Mucosa of gallbladder (tissue), 1 donor: ENCODE measurements at places on chromosomes 3 and 15. TPM values are rescaled to one million over a fixed set of nuclear protein-coding genes. Genes with fewer than 3 reads are reported as not detected.

GNAT1 gene
- not detected for total RNA-seq

GRCh38 chr3:186986406-186986805 is 56.1 kb downstream of the ST6GAL1 start:
- no peak for DNase-seq

DNA sequence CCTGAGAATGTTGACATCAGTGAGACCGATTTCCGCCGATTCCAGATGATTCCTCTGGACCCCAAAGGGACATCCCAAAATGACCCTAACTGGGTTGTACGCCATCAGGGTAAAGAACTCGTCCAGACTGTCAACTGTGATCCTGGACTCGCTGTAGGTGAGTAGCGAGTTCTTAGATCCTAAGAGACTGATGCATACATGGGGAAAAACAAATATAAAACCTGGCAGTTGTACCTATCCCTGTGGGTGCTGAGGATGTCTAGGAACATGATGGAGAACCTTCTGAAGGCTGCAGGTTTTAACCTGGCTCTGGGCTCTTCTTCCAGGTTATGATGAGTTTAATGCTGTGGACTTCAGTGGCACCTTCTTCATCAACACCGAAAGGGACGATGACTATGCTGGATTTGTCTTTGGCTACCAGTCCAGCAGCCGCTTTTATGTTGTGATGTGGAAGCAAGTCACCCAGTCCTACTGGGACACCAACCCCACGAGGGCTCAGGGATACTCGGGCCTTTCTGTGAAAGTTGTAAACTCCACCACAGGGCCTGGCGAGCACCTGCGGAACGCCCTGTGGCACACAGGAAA is 12.3 kb downstream of the THBS1 start:
- no peak for DNase-seq

DNA sequence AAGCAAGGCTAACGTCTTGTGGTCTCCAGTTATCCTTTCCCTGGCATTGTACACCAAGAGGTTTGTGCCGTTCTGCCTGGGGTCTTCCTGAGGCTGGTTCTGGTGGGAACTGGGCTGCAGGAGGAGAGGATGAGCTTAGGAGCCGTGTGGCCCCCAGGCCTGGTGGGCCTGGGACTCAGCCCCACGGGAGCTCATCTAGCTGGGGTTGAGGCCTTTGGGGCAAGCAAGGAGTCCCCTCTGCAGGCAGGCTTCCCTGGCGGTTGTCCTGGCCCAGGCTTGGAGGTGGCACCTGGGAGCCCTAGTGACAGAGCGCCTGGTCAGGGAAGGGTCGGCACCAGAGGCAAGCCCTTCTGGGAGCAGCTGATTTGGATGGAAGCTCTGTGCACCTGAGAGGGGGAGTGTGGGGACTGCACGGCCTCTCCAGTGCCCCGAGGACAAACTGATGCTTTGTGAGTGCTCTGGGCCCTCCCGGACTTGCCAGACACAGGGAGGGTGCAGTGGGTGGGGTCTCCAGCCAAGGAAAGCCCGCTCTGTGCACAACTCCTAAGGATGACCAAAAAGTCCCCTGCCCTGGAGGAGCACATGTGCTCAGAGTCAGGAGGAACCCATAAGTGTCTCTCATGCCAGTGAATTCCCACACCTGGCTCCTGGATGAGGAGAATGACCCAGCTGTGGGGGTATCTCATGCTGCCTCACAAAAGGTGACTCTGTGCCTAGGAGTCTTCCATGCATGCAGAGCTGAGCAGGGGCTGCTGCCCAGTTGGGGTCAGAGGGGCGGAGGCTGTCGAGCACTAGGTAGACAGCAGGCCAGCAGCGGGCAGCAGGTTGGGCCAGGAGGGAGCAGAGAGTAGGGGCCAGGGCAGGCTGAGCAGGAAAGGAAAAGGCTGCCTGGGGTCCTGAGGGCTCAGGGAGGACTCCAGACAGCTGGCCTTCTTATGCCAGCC is 2.7 kb downstream of the PAK6 start:
- DNase-seq = no peak

- DNase-seq = no peak
These were observed 129.1 kb upstream of the CNTN6 start for GRCh38 chr3:963755-964154.

DNA sequence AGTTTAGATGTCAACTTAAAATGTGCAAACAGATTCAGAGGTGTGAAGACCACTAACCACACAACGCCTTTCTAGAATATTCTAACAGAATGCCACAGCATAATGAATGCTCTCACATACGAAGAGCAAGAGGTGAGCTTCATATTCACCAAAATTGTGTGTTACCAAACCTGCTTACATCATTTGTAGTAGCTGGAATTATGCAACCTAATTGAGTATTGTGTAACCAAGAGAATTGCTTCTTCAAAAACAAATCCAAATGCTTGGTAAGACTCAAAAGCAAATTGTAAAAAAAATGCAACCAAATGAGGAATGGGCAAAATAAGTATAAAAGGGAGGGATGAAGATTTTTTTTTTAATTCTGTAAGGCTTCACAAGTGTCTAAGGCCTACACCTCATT is 160.7 kb downstream of the TAFA4 start:
- DNase-seq = no peak

DNA sequence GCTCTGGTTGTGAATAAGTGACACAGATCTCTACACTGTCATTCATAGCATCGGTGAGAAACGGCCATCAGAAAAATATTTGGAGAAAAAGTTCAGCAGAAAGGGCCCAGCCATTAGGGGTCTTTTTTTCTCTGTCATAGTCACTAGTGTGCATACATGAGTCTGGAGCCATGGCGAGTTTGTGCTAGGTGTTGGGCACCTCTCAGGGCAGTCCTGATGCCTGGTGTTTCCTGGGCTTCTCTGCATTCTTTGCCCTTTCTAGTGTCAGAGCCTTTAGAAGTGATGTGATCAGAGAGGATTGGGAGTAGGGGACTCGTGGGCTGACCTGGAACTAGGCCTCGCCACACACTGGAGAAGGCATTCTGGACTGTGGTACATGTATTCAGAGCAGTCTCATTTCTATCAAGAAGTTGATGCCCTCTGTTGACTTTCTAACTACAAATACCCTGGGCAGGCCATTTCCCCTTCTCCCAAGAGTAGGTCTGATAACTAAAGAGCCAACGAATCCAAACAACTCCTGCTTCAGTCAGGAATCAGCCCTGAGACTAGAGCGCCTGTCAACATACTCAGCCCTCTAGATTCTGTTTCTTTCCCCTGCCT is 1.6 kb downstream of the KY start:
- no peak for DNase-seq

DNA sequence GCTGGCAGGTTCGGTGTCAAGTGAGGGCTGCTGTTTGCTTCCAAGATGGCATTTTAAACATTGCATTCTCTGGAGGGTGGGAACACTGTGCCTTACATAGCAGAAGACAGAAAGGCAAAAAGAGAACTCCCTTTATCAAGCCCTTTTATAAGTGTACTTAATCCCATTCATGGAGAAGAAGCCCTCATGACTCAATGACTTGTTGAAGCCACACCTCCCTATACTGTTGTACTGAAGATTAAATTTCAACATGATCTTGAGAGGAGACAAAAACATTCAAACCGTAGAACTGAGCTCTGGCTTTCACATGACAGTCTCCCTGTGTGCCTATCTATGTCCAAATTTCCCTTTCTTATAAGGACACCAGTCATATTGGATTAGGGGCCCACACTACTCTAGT is 443.4 kb upstream of the CDIN1 start:
- no peak for DNase-seq

DNA sequence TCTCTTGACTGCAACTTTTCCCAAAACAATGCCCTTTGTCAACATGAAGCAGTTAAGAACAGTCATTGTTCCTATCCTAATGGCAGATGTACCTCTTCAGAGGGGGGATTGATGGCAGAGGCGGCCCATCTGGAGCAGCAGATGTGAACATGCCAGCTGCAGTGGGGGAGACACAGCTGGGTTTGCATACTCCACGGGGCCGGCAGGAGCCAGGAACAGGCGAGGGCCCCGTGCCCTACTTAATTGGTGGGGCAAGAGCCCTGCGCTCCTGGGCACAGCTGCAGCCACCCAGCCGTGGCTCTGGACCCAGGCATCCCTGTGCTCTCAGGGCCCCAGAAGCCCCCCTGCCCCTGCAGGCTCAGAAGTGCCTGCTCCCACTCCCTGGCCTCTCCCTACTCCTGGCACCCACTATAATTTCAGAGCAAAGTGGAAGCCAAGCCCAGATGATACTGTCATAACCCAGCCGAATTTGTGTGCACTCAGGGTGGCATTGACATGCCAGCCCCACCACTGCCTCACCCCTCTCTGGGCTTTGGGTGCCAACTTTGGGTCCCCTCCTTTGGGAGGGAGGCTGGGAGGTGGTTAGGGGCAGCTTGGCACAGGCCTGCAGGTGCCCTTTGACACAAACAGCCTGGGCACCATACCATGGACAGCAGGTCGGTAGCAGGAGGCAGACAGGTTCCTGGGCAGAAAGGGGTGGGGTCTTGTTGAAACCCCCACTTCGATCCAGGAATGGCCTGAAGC is 34.6 kb downstream of the ROPN1B start:
- DNase-seq = no peak

- DNase-seq = no peak
These were observed 13.4 kb downstream of the HTR3C start for GRCh38 chr3:184066211-184066610.

ELL3 gene
- 8.5 TPM for total RNA-seq

DNA sequence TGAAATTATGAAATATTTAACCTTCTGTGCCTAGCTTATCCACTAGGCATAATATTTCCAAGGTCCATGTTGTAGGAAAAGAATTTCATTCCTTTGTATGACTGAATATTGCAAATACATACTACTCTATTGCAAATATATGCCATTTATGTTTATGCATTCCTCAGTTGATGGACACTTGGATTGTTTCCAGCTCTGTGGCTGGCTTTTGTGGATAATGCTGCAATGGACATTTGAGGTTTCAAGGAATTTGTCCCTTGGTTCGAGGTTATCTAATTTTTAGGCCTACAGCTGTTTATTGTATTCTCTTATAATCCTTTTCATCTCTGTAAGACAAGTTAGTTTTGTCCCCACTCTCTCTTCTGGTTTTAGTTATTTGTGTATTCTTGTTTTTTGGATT is 7.7 kb upstream of the AADACL2 start:
- no peak for DNase-seq

EEF1AKMT4 gene
- 3.2 TPM for total RNA-seq

DNA sequence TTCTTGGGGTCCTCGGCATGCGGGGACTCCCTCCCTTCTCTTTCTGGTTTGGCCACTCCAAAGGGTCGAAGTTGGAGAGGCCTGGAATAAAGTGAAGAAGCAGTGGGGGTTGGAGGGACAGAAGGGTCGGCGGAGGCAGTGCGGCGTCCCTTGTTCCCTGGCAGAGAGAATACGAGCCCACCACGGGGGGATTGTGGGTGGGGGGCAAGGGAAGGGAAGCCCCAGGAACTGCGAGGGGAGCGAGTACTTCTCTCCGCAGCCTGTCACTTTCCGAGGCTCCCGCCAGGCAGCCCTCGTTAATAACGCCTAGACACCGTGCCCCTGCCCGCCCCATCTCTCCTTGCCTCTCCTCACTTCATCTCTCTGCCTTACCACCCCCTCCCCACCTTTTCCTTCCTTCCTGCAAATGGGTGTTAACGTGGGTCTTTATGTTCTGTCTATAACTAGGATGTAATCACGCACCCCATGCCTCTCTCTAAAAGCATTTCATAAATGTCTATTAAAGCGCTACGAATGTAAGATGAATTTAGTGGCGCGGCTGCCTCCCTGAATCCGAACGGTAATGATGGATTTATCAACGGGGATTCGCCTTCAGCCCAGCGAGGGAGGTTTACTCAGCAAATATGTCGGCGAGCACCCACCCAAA is 13.7 kb downstream of the NR2F2 start:
- no peak for DNase-seq

DNA sequence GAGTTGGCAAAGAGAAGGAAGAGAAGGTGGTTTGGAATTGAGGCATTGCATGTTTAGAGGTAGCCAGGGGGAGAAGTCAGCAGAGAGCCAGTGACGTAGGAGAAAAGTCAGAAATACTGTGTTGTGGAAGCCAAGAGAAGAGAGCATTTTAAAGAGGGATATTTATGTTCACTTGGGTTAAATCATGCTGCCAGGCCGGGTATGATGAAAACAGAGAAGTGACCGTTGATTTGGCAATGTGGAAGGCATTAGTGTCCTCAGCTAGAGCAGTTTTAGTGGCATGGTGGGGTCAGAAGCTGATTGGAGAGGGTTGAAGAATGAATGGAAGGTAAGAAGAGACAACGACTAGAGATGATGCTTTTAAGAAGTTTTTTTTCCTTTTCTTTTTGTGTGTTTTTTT is 24.5 kb downstream of the RASA2 start:
- no peak for DNase-seq
